Heart right ventricle (tissue), 16 donors: ENCODE measurements at places on chromosomes 2 and 18. TPM values are rescaled to one million over a fixed set of nuclear protein-coding genes. Genes with fewer than 3 reads are reported as not detected.

The C1QL2 gene
- polyA plus RNA-seq, result 0.03 TPM

The REG3G gene
- polyA plus RNA-seq, result 0.06 TPM

The RIT2 gene
- polyA plus RNA-seq, result not detected

The GKN1 gene
- polyA plus RNA-seq, result 0.19 TPM

DNA sequence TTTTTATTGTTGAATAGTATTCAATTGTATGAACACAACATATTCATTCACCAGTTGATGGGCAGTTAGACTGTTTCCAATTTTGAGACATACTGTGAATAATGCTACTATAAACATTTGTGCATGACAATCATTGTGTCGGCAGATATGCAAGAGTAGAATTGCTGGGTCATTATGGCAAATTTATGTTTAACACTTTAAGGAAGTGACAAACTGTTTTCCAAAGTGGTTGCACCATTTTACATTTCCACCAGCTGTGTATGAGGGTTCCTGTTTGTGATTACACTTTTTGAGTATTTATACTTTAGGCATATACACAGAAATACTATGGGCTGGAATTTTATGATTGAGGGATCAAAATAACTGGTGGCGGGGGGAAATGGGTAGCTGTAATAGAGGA is 61.2 kb downstream of the MAP4K3 start:
- no peak for DNase-seq

- DNase-seq, result no peak
These were observed 40.2 kb upstream of the ITM2C start for GRCh38 chr2:230824406-230824978.

- DNase-seq, result no peak
These were observed 104.4 kb upstream of the MAPRE2 start for GRCh38 chr18:34936772-34937171.

GRCh38 chr2:190646780-190647522 is 1.9 kb upstream of the NAB1 start:
- no peak for DNase-seq

DNA sequence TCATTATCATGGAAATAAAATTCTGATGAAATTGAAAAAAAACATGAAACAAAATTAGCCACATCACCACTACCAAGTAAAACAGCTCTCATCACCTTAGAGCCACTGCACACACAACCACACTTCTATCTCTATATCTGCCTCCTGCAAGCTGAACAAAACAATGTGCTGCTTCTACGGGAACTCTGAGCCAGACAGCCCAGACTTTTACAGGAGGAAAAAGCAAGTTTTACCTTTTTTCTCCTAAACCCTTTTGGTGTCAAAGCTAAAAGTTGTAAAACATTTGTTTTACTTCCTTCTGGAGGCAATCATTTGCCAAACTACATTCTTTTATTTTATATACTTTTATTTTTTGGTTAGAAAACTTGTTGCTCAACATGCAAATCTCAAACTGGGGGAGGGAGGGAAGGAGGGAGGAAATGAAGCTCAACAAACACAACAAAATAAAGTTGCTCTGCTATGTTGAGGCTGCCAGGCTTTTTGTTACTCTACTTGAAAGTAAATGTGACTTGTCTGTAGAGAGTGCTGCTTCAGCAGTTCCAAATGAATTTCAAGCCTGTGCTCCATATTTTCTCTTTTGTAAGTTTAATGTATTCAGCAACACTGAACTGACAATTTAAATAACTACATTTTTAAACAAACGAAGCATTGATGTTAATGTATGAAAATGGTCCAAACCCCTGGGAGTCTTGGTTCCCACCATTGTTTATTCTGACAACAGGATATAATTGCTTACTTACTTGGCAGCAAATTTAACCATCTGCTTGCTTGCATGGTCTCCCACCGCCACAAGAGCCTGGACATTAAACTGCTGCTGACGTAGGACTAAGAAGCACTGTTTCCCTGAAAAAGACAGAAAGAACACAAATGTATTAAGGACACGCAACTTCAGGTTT is 24.5 kb downstream of the DARS1 start:
- no peak for DNase-seq

DNA sequence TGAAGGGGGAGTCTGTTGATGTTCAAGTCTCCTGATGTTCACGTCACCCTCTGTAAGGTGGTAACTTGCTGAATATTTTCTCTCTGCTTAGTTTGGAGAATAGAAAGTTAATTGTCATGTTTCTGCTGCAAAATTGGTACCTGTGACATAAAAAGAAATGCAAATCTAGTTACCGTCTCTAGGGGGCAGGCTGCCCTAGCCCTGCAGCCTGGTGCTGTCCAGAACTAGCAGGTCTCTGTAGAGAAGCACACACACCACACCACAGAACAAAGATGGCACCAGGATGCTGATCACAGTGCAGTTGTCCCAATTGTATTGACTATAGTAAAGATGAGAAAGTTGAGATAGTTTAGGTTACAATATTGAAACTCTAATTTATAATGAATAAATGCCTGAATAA is 47.0 kb downstream of the SLC9A4 start:
- no peak for DNase-seq

- DNase-seq, result no peak
These were observed 65.0 kb downstream of the ATP8B1 start for GRCh38 chr18:57738078-57738477.

DNA sequence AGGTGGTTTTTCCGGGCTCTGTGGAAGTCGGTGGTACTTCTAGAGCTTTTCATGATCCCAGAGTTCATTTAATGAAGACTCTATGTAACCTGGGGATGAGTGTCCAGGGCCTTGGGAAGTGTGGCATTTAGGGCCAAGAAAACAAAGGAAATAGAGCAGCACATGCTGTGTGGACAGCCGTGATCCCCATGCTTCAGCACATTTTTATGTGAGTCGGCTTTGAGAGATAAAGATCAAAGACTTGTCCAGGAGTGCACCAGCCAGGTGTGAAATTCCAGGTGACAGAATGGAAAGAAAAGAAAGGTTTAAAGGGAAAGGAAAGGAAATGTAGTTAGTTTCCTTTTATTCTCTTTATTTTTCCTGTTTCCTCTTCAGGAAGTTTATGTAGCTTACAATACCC is 258.0 kb upstream of the NRP2 start:
- no peak for DNase-seq

- no peak for DNase-seq
These were observed 61.4 kb upstream of the NEUROD1 start for GRCh38 chr2:181741756-181742155.

DNA sequence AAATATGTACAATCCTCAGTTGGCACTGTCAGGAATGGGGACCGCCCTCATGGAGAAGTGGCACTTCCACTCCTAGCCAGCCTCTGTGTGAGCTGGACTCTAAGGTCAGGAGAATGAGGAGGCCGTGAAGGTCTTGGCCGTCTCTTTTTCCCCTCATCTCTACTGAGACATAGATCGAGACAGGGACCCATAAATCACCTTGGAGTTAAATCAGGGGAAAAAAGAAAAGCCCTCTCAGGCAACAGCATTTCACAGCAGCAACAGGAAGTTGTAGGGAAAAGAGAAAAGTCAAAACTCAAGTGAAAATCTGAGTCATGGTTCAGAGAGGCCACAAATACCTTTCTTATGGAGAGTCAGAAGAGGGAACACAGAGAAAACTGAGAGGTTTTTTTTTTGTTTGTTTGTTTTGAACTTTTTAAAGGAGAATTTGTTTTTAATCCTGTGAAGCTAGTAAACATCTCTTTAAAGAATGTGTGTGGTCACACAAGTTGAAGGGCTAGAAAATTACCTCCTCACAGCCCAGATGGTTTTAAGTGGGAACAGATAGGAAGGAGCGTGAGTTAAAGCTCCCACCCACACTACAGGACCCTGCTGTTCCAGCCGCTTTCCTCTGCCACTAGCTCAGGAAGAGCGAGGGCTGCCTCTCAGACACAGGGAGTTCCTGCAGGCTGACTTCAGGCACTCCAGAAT is 30.6 kb upstream of the CYP1B1 start:
- no peak for DNase-seq

DNA sequence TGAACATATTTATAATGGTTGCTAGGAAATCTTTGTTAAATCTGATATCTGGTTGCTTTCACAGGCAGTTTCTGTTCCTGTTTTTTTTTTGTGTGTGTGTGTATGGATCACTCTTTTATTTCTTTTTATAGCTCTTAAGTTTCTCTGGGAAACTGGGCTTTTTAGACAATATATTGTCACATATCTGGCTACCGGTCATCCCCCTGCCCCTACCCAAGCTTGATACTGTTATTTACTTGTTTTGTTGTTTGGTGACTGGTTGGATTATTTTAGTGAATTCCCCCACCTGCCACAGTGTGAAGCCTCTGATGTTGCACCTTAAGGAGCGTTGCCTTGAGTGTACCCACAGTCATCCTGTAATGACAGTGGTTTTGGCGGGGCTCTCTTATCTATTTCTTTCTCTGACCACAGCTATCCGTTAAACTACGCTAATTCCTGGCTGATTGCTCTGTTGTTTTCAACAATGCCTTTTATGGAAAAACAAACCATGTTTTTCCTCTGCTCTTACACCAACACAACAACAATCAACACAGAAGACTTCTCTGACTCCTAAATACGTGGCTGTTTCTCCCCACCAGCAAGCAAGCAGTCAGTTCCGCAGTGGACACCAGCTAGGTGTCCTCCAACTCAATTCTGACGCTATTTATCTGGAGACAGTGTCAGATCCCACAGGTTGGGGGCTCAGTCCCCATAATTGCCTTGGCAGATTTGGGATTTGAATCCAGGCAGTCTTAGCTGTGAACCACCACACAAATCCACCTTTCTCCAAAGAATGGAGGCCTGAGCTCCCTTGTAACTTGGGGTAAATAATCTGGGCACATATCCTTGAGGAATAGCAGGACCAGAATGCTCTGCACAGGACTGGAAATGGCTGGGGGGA is 10.9 kb downstream of the GNLY start:
- no peak for DNase-seq

DNA sequence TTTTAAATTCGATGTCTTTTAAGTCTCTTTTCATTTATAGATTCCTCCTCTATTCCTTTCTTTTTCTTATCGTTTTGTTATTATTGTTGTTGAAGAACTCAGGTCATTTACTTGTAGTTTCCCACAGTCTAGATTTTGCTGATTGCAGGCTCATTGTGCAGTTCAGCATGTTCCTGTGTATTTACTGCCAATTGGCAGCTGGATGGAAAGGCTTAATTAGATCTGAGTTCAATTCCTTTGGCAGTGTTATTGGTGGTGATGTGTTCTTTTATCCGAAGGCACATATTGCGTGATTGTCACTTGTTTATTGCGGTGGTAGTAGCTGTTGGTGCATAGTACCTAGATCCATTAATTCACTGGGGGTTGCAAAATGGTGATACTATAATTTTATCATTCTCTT is 180.7 kb downstream of the BABAM2 start:
- no peak for DNase-seq
